Type B pancreatic cell (in vitro differentiated cells): ENCODE measurements at places on chromosomes 4 and X. TPM values are rescaled to one million over a fixed set of nuclear protein-coding genes. Genes with fewer than 3 reads are reported as not detected.

XPNPEP2 gene
- 1.2 and 6.8 TPM in 2 replicates for total RNA-seq

DNA sequence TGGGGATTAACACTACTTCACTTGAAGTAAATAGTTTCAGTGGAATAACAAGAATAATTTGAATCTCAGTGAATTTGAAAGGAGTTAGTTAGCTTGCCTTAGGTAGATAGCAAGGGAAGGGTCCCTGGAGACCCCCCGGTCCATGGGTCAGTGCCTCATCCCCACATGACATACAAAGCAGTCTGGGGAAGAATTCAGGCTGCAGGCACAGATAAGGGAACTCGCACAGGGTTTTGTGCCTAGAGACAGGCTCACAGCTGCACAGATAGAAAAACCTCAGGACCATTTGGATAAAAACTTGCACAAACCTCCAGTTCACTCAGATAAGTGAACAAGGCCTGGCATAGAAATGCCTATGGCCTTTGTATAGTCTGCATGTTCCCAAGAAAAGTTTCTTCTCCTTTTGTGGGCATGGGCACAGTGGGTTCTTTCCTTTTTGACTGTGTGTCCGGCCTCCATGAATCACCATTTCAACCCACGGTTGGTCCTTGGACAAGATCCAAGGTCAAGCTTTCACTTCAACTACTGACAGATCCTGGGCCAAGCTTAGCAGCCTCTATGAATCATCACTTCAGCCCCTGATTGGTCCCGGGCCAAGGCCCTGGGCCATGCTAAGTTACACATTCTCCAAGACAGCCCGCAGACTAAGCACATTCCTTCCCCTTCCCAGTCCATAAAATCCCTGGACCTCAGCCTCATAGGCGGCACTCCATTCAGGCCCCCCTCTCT, 108.3 kb upstream of the KLHL4 start:
- no peak for DNase-seq

DNA sequence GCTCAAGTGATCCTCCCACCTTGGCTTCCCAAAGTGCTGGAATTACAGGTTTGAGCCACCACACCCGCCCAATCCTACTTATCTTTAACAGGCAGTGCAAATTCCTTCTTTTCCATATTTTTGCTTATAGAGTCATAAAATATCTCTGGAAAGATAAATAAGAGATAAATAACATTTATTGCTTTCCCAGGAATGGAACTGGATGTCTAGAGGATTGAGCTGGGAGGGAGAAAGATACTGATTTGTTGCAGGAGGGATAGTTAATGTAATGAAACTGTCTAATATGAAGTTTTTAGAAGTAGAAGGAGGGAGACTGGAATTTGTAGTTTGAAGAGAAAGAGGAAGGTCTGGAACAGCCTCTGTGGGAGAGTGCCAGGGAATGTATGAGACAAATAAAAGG, 20.2 kb downstream of the ITGB1BP2 start:
- no peak for DNase-seq

DNA sequence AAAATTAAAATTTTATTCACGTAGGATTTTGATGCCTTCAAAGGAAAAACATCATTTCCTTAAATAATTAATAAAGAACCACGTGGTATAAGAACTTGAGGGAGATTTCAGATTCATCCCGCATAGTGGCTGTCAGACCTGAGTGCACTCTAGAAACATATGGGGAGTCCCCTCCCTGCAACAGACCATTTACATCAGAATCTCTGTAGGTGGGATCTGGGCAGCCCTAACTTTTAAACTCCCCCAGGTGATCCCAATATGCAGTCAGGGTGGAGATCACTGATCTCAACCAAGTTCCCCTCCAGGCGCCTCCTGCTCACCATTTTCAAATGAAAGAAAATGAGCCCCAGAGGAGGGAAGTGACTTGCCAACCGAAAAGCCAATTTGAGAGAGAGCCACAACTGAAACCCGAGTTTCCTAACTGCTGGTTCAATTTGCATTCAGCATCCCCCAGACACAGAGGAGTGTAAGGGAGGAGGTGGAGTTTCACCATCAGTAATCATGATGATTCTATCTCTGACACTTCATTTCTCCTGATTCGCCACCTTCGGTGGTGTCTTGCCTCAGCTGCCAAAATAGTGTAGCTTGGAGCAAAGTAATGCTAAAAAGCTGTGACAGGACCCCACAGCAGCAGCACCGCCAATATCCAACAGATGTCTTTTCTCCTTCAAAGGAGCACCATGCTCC, 11.4 kb downstream of the RNF150 start:
- DNase-seq, result no peak

STOX2 gene
- 16.6 and 16.7 TPM in 2 replicates for total RNA-seq

DNA sequence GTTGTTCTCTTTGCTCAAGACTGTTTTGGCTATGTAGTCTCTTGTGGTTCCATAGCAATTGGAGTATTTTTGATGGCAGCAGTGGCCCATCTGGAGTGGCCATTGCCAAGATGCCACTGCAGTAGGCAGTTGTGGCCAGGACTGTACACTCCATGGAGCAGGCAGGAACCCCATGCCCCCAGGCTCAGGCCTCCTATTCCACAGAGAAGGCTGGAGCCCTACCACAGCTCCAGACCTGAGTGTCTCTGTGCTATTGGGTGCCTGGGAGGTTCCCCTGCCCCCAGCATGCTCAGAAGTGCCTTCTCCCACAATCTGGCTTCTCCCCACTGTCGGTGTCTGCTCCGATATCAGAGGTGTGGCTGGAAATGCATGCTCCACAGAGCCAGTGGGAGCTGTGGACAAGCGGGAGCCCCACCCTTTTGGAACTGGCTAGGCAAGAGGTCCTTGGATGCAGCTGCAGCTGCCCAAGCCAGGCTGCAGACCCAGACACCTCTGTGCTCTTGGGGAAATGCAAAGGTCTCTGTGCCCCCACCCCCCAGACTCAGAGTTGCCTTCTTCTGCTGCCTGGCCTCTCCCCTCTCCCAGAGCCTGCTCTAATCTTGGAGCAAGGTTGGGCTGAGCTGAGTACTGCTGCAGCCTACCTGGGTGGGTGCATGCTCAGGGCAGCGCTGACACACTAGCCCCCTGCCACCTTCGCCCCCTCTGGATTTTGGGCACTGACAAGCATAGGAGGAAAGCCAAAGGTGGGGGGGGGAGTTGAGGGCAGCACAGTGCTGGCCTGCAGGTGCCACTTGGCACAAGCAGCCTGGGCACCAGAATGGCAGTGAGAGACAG, 46.6 kb upstream of the UBE2NL start:
- no peak for DNase-seq

- no peak for DNase-seq
These were observed 18.0 kb downstream of the FAM9A start for GRCh38 chrX:8783097-8783713.

COMMD8 gene
- total RNA-seq, result 12.2 and 12.8 TPM in 2 replicates

CCDC149 gene
- 8.8 and 9.1 TPM in 2 replicates for total RNA-seq

DNA sequence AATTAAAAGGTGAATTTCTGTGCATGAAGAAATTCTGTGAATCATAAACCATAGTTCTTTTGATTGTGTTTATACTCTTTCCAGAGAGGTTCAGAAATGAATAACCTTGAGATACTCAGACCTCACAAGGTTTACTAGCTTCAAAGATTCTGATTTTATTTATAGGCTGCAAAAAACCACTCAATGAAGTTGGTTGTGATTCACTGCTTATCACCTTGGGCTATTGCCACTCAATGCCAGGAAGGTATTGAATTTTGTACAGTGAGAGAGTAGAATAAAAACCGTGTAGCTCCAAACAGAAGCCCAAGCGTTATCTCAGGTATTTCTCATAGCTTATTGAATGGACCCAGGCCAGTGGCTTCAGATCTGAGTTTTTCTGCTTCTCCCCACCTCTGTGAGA, 118.7 kb downstream of the FHIP1A start:
- no peak for DNase-seq

DNA sequence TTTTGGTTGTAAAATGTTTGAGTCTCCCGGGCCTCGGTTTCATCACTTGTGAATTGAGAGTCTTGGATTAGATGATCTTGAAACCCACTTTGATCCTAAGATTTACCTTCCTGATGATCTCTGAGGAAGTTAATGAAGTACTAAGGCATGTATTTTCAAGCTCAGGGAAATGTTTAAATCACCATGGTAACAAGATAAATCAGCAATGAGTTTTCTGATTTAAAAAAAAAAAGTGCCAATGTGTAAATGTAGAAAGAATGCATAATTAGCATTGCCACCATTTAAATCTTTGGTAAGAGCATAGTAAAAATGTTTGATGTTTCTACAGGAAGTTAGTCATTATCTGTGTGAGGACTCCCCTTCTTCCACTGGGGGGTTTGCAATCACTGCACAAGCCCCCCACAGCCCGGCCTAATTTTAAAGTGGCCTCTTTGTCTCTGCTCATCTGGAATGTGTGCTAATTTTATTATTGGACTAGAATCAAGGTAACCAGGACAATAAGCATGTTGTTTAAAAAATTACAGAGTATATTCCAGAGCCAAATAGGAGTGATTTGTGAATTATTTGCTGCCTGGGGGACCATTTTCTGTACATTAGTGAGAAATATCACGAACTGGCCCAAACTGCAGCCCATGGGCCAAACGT, 93.6 kb downstream of the SLC34A2 start:
- DNase-seq, result no peak

GABRB1 gene
- total RNA-seq, result 1.1 and 1.9 TPM in 2 replicates

DNA sequence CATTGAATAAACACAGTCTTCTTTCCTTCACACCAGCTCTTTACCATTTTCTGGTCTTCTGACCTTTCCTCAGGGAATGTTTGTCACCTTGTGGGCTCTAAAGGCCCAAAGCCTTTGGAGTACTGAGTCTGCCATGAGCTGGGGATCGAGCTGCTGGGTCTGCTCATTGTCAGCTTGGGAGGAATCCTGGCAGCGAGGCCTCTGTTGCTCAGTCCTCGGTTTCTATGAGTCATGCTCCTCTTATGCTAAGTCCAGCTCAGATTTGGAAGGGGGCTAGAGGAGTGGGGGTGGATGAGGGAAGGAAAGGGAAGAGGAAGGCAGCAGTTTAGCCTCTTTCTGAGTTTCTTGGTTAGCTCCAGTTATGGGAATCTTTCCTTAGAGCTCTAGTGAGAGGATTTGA, 31.1 kb downstream of the NHSL2 start:
- DNase-seq, result no peak

DRP2 gene
- total RNA-seq, result 0.14 and 1.3 TPM in 2 replicates

TMEM47 gene
- 5.8 and 23.6 TPM in 2 replicates for total RNA-seq

ITGB1BP2 gene
- total RNA-seq, result 1.7 and 3.6 TPM in 2 replicates

DNA sequence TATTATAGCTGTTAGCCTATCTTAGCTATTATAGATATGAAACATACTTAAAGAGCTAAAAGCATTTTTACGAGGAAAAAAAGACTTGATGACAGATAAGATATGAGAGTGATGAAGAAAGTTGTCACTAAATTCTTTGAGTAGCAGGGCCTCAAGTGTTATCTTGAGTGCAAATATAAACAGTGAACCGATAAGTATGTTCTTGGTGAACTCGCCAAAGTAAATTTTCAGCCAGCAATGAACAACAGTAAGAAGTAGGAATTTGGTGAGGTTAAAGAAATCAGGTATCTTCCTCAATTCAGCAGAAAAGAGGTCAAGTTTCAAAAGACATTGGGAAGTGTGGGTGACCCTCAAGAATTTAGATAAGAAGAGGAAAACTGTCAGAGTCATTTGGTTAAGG, 471.8 kb upstream of the FTHL17 start:
- DNase-seq, result no peak

DNA sequence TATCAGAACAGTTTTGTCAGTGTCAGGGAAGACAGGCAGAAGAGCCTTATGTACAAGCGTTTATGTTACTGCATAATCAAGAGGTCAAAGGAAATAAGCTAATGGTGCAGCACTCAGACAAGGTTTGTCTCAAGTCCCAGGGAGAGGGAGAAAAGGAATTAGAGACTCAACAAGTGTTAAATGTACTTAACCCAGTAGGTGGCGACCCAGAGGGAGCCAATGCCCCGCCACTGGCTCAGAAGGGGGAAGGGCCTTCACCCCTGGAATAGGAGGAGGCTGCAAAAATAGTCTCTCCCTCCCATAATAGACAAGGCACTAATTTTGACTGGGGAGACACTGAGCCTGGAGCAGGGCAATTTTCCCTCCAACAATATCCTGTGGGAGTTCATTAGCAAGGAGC, 14.1 kb upstream of the PAPSS1 start:
- no peak for DNase-seq

PFKFB1 gene
- 0.51 and 0.86 TPM in 2 replicates for total RNA-seq

GRCh38 chr4:114361249-114361648, 237.4 kb upstream of the UGT8 start:
- DNase-seq, result no peak

SORCS2 gene
- total RNA-seq, result 13.4 and 24.0 TPM in 2 replicates

DNA sequence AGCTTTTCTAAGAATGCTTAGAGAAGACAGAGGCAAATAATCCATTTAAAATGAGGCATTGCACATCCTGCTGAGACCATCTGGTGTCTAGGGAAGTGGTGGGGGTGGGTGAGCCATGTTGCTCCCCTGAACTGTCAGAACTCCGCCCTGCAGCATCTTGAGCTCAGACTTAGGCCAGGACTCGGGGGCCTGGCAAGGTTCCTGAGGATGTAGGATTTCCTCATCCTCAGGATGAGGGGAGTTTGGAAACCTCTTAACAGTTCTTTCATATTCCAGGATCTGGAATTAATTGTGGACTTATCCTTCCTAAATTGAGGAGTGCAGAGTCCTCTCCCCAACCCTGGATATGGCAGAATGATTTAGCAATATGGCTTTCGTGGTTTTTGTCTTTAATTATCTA, 6.6 kb downstream of the TLL1 start:
- no peak for DNase-seq
